ENCODE measurements at places on chromosomes 1 and 21. TPM values are rescaled to one million over a fixed set of nuclear protein-coding genes. Genes with fewer than 3 reads are reported as not detected.
A peak's percentile ranks its signal among the peaks of the same experiment; 100 is the strongest.

DNA sequence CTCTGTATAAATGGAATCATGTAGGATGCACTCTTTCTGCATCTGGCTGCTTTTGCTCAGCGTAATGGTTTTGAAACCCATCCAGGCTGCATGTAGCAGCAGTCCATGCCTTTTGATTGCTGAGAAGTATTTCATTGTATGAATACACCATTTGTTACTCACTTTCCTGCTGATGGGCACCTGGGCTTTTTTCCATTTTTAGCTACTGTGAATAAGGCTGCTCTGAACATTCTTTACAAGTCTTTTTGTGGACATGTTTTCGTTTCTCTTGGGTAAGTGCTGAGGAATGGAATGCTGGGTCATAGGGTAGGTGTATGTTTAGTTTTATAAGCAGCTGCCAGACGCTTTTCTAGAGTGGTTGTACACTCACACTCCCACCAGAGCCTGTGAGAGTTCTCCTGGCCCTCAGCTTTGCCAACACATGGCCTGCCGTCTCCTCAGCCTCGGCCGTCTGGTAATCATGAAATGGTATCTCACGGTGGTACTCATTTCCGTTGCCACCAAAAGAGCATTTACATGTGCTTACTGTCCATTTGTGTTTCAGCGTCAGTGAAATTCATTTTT, 22.7 kb downstream of the SLX9 start:
- ATAC-seq: peak; percentile 76

- no peak for ATAC-seq
These were observed 90.1 kb downstream of the TLR5 start for GRCh38 chr1:223052931-223053330.

GRCh38 chr1:35499652-35500176, 57.5 kb downstream of the KIAA0319L start:
- no peak for ATAC-seq

DNA sequence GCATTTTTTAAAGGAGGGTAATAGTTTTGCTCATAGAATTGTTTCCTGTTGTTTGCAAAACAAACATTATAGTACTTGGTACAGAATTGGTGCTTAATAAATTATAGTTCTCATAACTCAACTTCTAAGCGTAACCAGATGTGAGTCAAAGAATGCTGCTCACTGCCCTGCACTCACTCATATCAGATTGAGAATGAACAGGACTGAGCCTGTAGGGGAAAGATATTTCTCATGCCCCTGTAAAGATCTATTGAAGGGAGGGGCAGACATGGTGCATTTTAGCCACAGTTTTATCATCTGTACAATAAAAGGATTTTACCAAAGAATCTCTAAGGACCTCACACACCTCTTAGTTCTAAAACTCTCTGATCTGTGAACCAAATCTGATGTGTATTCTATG, 358.5 kb downstream of the SEC16B start:
- ATAC-seq: no peak

- no peak for ATAC-seq
These were observed 485.3 kb upstream of the NFIA start for GRCh38 chr1:60596791-60597750.

DNA sequence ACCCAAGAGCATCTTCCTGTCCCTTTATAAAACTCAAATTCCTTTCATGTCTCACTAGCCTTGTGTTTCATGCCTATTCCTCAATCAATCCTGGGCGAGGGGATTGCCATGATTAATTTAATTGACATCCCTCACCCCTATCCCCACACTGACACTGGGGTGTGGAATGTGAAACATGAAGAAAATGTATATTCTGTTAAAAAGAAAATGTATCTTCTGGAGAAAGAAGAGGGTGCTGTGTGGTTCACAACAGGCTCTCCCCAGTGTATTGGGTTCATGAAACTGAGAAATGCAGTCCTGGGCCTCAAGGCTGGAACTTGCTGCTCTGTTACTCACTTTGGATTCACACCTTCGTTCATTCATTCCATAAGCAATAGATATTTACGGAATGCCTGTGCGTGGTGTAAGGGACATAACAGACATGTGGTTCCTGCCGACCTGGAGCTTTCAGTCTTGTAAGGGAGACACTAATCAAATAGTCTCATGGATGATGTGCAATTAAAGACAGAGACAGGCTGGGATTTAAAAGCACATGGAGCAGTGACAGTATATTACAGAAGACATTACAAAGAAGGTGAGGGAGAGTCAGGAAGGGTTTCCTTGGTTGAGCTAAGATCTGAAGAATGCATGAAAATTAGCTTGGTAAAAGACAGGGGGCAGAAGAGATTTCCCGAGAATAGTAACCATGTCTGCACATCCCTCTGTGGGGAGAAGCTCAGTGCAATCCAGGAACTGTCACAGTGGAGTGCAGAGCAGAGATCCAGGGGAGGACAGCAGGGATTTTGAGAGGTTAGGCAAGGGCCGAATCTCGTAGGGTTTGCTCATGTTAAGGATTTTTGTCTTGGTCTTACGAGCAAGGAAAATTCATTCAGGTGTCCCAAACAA, 32.1 kb downstream of the SERTAD4 start:
- no peak for ATAC-seq

DNA sequence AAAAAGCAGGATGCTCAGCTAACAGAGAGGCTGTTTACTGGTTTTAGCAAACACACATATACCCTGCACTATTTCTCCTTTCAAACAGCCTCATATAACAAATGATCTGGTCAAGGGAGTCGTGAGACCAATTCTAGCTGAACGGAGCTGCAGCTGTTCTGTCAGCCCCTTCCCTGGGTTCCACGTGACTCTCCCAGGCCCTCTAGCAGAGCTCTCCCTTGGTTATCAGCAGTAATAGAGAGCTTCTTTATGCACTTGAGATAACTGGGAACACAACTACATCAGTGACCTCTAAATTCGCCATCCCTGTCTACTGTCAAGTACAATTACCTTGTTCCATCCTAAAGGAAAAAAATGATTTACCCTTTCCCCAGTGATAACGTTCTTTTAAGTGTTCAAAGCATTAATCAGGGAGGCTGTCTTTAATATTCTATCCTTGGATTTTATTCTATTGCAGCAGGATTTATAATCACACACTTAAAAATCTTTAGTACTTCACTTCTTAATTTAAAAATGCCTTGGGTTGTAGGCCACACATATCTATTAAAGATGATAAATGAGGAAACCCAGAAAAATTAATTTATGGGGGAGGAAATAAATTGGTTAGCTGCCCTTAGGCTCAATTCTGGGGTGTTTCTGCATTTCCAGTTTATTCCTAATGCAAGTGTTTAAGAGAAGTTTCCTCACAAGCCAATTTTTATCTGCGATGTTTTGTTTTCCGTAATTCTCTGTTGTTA, 28.2 kb downstream of the PTGER3 start:
- ATAC-seq: no peak

DNA sequence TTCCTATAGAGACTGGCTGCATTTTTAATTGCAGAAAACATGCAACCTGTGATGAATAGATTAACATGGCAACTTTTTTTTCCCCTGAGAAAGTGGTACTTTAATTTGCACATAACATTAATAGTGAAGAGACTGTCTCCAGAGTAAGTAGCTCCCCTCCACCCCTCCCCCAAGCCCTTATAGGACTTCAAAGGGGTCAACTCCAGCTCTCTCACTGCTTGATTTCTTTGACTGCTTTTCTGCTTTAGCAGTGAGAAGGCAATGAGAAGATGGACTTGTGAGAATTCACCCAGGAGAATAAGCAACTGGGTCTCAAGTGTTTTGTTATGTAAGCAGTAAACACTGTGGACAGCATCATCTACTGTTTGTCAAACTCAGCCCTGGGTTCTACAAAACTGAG, 355.0 kb downstream of the CAMTA1 start:
- ATAC-seq: no peak

DNA sequence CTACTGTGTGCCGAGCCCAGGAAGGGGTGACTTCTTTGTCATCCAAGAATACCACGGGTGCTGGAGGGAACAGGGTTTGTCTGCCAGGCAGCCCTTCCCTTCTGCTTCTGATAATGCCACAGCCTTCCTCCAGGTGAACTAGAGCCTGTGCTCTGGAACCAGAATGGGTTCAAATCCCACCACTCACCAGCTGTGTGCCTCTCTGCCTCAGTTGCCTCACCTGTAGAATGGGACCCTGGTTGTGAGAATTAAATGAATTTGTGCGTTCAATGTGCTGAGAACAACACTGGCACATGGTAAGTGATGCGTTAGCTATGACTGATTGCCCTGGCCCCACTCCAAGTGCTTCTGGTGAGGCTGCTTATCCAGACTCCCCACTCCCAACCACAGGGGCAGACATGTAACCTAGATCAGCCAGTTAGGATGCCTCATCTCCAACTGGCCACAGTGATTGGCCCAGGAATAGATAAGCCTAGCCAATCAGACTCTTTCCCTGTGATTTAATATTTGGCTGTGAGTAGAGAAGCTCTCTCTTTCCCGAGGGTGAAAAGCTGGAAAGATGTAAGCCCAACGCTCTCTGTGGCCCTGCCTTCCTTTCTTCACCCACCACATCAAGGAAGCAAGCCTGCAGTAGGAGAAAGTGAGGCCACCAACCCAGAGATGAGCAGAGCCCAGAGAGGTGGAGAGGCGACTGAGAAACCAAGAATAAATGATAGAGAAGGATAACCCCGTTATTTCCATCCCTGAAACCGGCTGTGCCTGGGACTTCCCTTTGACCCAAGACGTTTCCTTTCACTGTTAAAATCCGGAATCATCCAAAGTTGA, 20.8 kb upstream of the LAPTM5 start:
- ATAC-seq: no peak

DNA sequence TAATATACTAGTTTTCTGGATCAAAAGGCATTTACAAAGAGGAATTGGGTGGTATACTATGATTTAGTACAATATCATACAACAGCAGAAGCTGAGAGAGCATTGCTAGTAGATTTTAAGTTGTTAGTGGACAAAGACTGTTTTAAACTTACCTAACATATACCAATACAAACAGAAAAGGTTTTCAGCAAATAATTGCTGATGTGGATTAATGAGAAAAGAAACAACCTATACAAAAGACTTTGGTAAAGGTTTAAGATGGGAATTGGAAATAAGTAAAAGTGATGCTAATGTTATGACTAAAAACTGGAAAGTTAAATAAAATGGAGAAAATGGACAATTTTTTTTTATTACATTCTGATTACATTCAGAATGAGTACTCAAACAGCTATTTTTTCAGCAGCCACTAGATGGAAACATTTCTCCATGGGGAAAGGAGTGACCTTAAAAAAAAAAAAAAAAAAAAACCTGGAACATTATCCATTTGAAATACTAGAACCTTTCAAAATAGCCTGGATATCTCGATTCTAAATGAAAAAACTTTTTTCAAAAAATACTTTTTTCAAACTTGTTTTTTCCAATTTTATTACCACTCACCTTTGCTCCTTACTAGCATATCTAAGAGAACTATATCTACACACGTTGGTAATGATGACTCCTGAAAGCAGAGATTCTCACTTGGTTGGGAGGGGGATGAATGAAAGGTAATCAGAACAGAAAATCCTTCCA, 55.4 kb downstream of the EPRS1 start:
- ATAC-seq: no peak

DNA sequence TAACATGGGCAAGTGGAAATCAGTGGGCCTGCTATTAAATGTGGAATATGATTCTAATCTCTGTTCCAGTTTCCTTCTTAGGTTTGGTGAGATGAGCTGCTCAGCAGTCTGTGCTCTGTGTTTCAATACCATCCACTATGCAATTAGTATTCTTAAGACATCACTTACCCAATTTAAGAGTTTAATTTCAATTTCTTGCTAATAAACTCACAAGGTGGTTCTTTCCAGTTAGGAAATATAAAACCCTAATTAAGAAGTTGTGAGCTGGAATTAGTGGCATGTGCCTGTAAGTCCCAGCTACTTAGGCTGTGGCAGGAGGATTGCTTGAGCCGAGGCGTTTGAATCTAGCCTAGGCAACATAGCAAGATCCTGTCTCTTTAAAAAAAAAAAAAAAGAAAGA, 51.7 kb downstream of the MPZL1 start:
- no peak for ATAC-seq

- ATAC-seq: no peak
These were observed 303.5 kb upstream of the VAMP3 start for GRCh38 chr1:7467476-7468175.

- ATAC-seq: no peak
These were observed 175.5 kb downstream of the ACTL8 start for GRCh38 chr1:17930635-17931034.

DNA sequence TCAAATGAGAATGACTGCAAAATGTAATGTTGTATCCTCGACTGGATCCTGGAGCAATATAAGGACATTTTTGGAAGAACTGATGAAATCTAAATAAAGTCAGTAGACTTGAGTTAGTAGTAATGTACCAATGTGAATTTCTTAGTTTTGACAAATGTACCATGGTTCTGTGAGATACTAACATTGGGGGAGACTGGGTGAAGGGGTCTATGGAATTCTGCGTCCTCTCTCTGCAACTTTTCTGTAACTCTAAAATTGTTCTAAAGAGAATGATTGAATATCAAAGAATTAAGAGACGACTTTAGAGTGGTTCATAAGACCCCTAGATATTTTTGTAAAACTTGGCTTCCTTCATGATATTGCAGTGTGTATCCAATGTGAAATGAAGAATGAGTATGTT, 59.2 kb upstream of the KAZN start:
- no peak for ATAC-seq

GRCh38 chr1:78622548-78622947, 2.3 kb downstream of the IFI44L start:
- ATAC-seq: no peak

GRCh38 chr21:36454706-36455105, 25.2 kb downstream of the CLDN14 start:
- no peak for ATAC-seq

Gene GUCA2B
- not detected for total RNA-seq

Gene KCNJ9
- not detected for total RNA-seq

Gene SH2D2A
- not detected for total RNA-seq

Gene SPRR1B
- not detected for total RNA-seq

Gene LCE1A
- total RNA-seq: not detected

Gene LCK
- total RNA-seq: 0.85 TPM

Gene TESK2
- total RNA-seq: 3.9 TPM

Gene OR10J1
- total RNA-seq: not detected

Gene CRNN
- 5.8 TPM for total RNA-seq

Gene UBL4B
- not detected for total RNA-seq

Gene CD5L
- total RNA-seq: not detected

Gene REN
- not detected for total RNA-seq
